ENCODE measurements at places on chromosomes 3 and 15. TPM values are rescaled to one million over a fixed set of nuclear protein-coding genes. Genes with fewer than 3 reads are reported as not detected.

GRCh38 chr3:18057471-18058091 is 315.1 kb upstream of the TBC1D5 start:
- H3K4me1 ChIP-seq: no peaks in the 10 kb centered on the region
- H3K4me3 ChIP-seq: no peak overlapping the region
- no peak overlapping the region for H3K27ac ChIP-seq
- H3K27me3 ChIP-seq: no peaks in the 10 kb centered on the region

GRCh38 chr3:21944251-21944650 is 193.2 kb upstream of the ZNF385D start:
- H3K27ac ChIP-seq: no peak overlapping the region
- H3K36me3 ChIP-seq: no peaks in the 10 kb centered on the region
- no peak overlapping the region for H3K4me3 ChIP-seq
- H3K27me3 ChIP-seq: no peaks in the 10 kb centered on the region

- H3K36me3 ChIP-seq: no peaks in the 10 kb centered on the region
- no peaks in the 10 kb centered on the region for H3K27me3 ChIP-seq
- H3K27ac ChIP-seq: no peak overlapping the region
- no peak for DNase-seq
Measured at GRCh38 chr15:61336026-61336638, 107.0 kb upstream of the RORA start.

The UROC1 gene
- total RNA-seq: not detected

Measured in B cell (primary cell).